NCI-H748 treated with DMSO at 0.1 percent for 48 hours (cell line): ENCODE measurements at places on chromosomes 3 and 15.

GRCh38 chr15:68666812-68667450 lies 88.1 kb downstream of the CORO2B start:
- DNase-seq = no peak

DNA sequence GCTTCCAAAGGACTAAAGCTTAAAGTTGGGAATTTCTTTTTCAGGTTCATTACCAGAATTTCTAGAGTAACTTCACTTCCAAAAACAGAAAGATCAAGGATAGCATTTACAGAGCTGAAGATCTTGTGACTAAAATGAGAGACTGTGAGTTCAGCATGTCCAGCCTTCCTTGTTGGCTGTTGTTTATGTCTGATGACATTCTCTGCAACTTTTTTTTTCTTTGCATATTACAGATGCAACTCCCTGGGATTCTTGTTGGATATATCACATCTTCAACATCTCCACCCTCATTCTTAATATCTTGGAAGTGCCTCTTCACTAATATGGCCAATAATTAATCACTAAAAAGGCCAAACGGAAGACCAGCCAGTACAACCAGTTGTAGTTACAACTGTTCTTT lies 86.2 kb upstream of the FRMD4B start:
- DNase-seq = no peak

DNA sequence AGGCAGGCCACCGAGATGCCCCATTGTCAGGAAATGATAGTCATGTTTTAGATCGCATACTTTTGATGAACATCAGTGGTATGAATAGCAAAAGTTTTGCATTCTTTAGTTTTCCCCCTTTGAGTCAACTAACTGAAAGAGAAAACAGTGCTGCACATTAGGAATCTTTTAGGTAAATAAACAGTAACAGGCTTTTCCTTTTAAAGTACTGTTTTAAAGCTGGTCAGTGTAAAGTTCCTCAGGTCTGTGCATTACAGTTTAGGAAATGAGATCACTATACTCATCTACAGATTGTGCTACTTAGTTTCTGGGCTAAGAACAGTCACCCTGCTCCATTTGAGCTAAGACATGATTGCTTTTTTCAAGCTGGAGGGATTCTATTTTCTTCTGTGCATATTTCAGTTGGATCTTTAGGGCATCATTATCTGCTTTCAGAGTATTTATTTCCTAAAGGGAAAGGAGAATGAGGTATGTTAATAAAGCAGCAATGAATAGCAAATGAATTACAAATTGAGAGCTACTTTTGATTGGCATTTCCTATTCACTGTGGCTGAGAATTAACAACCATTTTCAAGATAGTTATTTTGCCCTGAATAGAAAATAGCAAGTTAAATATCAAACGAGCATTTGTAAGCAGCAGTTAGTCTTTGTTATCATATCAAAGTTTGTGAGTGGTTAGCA lies 36.5 kb downstream of the FAM98B start:
- DNase-seq = no peak

GRCh38 chr3:57227930-57228751 lies 612 bp downstream of the APPL1 start:
- DNase-seq = no peak

GRCh38 chr3:7953449-7954014 lies 548.1 kb upstream of the LMCD1 start:
- no peak for DNase-seq

DNA sequence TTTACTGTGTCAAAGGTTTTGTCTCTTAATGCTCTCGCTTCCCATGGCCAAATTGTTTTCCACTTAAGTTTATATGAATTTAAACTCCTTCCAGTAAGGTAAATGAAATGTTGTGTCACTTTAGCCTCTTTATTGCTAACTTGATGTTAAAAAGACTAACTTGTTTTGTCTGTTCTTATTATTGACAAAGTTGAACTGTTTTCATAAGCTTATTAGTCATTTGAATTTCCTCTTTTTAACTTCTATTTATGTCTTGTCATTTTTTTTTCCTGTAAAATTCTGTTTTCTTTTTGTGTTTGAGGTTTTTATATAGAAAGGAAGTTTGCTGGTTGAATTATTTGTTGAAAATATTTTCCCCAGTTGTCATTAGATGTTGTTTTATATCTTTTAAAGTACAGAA lies 25.8 kb downstream of the FAM98B start:
- no peak for DNase-seq

DNA sequence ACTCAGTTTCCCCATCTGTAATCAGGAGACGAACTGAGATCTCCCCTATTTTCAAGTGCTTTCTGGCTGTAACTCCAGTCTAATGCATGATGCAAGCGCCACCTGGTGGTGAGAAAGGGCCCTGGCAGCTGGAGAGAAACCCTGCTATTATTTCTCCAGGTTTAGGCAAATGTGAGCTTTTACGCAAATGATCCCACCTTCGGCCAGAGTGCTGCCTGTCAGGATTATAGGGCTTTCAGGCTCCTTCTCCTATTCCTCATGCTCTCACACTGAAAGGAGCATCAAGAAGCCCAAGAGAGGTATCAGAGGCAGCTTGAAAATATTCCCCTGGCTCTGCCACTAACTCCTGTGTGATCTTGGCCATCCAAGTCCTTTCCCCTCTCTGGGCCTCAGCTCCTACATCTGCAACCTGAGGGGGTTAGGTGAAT lies 93.9 kb upstream of the RASGRF1 start:
- DNase-seq = peak; percentile 41

GRCh38 chr3:159080821-159081220 lies 279.0 kb downstream of the MFSD1 start:
- DNase-seq = no peak

- DNase-seq = no peak
Measured at GRCh38 chr3:9064850-9065249, 101.6 kb upstream of the RAD18 start.

- no peak for DNase-seq
Measured at GRCh38 chr3:69116897-69117296, 5.5 kb downstream of the LMOD3 start.

DNA sequence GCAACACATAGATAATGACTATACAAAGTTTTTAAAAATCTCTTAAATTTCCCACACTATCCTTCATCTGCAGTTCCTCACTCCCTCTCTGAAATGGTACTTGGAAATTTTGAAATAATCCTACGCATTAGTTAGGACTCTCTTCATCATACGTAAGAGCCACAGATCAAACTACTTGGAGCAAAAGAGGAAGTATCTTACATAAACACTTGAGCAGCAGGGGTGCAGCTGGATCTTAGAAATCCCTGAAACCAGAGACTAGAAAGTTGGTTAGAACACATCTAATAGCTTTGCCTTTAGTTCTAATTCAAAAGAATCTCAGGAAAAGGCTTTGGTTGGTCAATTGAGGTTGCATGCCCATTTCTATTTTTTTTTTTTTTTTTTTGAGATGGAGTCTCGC lies 38.8 kb upstream of the ZNF445 start:
- DNase-seq = no peak

- DNase-seq = no peak
Measured at GRCh38 chr3:132984181-132984580, 54.0 kb upstream of the TMEM108 start.

- no peak for DNase-seq
Measured at GRCh38 chr3:2114617-2115275, 16.1 kb downstream of the CNTN4 start.
